ENCODE measurements at places on chromosomes 4 and X.

DNA sequence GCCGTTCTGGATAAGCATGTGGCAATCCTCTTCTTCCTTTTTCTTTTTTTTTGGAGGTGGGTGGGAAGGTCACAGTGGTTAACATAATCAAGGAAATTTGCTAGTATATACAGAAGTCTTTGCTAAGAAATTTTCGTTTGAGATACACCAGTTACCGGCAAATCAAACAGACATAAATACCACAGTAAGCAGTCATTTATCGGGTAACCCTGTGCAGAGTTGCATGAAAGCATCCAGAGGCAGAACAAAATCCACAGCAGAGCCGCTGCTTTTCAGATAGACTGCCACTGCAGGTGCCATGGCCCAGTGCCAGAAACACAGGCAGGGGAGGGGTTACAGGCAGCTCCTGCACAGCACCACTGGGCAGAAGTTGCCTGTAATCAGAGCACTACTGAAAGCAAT, 179.1 kb upstream of the MAB21L2 start:
- DNase-seq: no peak

DNA sequence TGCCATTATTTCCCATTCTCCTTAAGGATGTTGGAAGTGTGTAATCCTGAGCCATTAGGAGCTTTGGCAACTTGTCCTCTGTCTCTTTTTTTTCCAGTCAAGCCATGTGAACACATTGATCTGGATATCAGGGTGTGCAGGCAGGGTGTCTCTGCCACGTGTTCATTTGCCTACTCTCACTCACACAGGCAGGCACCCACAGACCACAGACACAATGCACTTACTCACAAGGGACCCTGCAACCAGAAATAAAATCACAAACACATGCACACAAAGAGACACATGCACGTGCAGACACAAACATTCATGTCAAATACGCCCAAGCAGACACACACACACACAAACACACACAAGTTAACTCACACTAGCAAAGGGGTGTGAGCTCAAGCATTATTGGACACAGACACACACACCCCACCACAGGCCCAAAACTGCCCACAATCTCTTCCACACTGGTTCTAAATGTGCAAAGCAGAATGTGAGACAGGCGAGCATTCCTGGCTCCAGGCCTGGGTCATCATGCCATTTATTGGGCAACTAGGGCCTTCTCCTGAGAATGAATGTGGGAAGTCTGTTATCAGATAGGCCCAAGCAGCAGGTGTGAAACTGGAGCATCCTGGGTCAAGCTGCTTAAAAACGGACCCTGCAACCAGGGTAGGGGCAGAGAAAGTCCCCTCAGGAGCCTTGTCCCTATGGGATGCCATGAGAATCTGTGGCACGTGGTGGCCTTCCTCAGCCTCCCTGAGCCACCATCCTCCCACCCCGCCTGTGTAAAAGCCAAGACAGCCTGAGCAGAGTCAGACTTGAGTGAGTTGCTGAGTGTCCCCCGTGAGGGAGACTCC, 63.4 kb downstream of the NBDY start:
- DNase-seq: peak; percentile 61

DNA sequence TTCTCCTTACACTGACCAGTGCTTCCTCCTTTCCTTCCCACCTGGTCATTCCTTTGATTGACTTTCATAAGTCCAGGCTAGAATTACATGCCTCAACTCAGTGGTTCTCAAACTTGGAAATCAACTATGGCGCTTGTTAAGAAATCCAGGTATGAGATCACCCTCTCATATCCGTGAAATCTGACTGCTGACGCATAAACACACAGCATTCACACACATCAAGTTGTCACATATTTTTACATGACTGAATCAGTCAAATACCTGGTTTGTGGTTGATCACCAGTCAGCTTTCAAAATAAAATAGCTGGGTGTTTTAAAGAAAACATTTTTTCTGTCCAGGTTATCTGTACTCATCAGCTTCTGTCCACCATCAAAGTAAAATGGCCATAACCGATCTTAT, 433.5 kb downstream of the AFF2 start:
- no peak for DNase-seq

DNA sequence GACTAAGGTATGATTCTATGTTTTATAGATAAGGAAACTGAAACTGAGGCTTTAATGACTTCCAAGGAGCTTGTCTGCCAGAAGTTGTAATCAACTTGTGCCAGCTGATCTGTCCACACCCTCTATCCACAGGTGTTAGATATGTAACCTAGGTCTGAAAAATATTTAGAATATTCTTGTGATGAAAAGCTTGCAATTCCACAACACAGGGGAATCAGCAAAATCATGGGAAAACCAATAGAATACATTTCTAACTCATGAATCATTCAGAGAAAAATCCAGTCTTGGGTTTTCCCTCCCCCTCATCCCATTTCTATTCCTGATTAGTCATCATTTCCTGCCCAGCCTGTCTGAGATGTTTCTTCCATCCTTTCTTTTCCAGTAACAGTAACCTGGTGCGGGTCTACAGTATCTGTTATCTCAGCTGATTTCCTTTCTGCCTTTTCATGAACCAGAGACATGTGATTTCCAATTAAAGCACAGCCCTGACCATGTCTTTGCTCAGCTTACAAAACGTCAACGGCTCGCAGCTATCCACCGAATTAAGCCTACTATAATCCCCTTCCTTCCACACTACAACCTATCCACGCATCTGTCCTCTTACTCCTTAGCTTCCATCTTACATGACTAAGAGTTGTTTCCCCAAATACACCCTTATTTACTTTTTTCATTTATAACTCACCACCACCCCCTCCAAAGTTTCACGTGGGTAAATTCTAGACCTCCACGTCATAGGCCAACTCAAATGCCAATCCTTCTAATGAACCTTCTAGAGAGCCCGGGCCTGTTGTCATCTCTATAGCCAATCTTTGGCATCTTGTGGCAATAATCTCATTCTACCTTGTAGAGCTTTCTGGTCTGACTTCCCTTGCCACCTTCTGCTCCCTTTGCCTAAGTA, 961 bp upstream of the NOCT start:
- DNase-seq: no peak

DNA sequence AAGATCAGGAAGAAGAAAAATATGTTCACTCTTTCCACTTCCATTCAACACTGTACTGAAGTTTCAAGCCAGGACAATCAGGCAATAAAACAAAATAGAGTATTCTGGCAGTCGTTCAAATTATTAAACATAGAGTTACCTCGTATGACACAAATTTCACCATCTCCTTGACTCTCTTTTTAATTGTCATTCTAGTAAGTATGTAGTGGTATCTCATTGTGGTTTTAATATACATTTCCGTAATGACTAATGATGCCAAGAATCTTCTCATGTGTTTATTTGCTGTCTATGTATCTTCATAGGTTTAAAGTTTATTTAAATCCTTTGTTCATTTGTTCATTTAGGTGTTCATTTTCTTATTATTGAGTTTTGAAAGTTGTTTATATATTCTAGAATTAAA, 352.2 kb downstream of the IDS start:
- DNase-seq: no peak

- DNase-seq: no peak
Observed at GRCh38 chr4:138085736-138086305, 156.3 kb downstream of the SLC7A11 start.

- no peak for DNase-seq
Observed at GRCh38 chr4:101262683-101263082, 84.6 kb downstream of the PPP3CA start.

DNA sequence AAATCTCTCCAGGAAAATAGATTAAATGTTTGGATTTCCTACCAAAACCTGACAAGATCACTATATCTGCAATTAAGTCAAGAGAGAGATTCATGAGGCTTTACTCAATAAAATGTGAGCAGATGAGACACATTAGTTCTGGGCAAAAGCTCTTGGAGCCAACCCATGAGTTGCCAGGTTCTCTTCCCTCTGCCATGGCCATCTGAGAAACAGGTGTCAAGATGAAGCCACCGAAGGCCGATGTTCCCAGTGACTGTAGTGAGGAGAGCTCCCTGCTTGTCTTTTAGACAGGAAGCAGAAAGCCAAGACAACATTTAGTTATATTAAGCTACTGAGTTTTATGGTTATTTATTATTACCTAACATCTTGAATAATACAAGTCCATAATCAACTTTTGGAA, 1068.7 kb downstream of the STPG2 start:
- DNase-seq: no peak

DNA sequence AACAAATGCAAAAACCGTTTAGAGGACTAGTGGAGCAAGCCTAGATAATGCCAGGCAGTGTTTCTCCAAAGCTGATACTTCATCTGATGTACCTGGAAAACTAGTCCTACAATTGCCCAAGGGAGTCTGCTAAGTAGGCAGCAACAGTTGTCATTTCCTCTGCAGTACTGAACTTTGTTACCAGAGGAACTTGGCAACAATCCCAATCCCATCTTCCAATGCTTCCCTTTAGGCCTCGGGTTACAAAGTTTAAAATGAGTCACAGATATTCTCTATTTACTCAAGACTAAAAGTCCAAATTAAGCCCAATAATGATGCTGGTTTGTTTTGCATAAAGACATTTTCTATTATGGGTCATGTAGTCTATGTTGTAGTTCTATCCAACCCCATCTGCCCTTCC, 120.0 kb upstream of the GLRA2 start:
- no peak for DNase-seq

- no peak for DNase-seq
Observed at GRCh38 chr4:77015390-77015789, 60.4 kb downstream of the CCNI start.

GRCh38 chrX:112910418-112910817, 69.8 kb upstream of the AMOT start:
- no peak for DNase-seq

DNA sequence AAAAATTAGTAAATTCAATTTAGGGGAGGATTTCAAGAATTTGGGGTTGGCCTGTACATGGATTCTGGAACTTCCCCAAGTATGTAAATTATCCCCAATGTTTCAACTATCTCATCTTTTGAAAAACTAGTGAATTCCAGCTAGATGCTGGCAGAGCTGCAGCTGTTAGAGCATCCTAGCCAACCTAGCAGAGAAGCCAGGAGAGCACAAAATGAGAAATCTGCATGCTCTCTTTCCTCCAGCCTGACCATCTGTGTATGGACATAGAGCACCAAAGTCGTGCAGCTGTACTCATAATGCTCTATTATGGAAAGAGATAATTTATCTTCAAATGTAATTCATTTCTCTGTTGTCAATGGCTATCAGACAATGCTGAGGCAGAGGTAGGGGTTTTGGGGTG, 1217.7 kb downstream of the PCDH19 start:
- DNase-seq: no peak

DNA sequence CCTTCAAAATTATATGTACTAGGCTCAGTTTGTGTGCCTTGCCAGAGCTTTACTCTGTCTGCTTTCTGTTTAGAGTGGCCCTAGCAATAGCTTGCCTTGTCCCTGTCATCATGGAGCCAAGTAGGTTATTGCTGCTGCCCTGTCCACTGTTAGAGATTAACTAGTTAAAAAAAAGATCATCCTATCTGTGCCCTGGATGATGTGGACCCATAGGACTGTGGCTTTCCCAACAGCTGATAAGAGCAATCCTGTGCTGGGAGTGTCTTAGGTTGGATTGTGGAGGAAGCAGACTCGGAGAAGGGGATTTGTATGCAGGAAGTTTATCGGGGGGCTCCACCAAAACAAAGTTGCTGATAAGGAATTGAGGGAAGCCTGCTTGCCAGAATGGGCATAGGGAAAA, 23.8 kb downstream of the PPP1R2C start:
- DNase-seq: no peak

DNA sequence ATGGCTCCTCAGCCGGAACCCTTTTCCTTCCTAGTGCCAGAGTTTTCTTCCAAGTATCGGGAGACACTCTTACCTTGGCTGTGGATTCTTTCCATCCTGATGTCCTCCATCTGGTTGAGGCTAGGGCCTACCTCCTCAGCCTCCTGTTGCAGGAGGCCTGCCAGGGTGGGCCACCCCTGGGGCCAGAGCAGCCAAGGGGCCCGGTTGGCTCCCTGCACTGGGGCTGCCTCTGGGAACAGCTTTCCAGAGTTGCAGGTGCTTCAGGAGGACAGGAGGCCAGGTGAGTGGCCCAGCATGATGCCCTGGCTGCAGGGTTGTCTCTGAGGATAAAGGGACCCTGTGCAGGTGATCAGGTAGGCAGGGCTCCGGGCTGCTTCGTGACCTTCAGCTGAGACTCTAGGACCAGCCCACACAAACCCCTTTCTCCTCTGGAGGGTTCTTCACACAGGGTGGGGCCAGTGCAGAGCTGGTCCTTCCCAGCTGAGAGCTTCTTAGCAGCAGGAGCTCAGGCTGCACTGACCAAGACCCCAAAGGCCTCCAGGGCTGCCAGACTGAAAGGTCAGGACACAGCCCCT, 5.3 kb upstream of the GPR78 start:
- no peak for DNase-seq

DNA sequence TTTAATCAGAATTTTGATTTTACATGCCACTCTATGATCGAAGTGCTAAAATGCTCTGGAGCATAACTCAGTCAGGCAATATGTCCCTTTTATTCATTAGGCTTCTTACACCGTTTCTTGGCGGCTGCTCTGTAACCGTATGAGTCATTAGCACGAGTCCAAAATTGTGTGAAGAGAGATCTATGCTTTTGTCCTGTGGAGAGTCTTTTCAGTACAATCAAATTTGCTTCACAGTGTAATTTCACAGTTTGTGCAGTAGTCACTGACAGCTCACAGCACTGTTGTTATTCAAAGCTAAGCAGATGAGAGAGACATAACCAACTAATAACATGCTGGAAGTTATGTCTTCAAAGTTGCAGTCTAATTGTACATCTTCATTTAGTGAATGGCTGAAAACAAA, 167.8 kb downstream of the PCDH10 start:
- DNase-seq: no peak

- no peak for DNase-seq
Observed at GRCh38 chr4:114318309-114318708, 280.3 kb upstream of the UGT8 start.

GRCh38 chrX:13518126-13518525, 51.3 kb upstream of the EGFL6 start:
- DNase-seq: no peak

DNA sequence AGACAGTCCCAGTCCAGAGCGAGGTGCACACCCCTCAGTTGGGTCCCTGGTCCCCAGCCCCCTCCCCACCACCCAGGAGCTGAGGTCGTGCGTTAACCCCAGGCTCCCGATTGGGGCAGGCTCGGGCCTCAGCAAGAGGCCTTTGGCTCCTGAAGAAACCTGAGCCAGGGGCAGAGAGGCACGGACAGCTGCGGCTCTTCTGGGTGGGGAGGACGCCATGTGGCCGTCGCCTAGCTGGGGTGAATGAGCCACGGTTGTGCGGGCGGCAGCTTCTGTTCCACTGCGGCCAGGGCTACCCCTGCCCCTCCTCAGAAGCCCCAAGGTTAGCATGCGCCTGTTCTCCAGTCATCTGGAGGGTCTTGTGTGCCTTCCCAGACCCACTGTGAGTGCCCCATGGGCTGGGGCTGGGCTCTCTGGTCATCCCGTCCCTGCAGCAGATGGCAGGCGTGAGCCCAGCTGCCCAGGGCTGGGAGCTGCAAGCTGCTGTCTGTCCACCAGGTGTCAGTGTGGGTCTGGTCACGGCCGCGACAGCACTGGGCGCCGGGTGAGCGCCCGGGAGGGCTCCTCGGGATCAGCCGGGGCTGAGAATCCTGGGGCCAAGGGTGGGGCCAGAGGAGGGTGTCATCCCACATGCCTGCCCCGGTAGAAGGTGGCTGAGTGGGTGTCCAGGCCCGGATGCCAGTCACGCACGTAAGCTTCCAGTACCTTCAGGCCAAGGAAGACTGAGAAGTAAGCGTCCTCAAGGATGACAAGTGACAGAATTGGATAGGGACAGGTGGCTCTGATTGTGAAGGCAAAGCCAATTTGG, 21.9 kb downstream of the ATP2B3 start:
- no peak for DNase-seq

Measured in vagina (tissue), 2 donors.